8988T (cell line): ENCODE measurements at places on chromosomes 5 and 9.

DNA sequence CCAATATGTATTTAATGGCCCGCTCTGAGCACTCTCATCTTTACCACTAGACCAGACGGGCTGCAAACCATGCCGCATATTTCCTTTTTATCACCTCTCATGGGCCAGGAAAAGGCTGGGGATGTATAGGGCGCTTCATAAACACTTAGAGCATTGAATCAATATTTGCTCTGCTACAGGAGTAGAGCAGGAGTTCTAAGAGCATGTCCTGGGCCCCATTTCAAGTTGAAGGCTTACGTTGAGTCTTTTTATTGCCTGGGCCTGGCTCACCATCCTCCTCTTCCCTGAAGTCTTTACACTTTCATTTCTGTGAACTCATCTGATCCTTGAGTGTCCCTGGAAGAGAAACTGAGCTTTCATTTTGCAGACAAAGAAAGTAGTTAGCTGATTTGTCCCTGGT is 112.4 kb downstream of the FSTL4 start:
- DNase-seq: no peak

DNA sequence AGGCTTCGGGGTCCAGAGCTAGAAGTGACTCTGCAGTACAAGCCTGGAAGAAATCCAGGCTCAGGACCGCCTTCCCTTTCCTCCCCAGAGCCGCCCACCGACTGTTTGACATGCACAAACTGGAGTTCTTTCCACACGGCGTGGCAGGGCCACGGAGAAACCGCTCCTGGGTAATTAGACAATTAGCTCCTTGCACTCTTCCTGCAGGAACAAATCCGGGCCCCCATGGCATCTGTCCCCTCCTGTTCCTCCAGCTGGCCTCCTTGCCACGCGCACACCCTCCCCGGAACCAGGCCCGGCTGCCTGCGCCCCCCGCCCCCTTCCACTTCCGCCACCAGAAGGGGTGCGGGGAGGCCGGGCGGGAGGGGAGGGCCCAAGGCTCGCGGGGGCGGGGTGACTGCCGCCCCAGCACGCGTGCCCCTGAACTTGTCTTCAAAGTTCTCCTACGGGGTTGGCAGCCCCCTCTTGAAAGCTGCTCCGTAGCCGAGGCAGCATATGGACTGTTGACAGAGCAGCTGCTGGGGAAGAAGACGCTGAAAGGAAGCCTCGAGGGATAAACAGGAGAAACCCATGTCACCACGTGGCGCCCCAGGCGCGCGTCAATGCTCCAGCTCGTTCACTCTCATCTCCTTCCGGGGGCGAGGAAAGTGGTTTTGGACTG is 74.3 kb downstream of the SEC61B start:
- DNase-seq: no peak

- no peak for DNase-seq
Observed at GRCh38 chr9:34999576-34999975, 10.0 kb downstream of the DNAJB5 start.

GRCh38 chr9:76926324-76926741 is 20.4 kb upstream of the PRUNE2 start:
- DNase-seq: no peak

DNA sequence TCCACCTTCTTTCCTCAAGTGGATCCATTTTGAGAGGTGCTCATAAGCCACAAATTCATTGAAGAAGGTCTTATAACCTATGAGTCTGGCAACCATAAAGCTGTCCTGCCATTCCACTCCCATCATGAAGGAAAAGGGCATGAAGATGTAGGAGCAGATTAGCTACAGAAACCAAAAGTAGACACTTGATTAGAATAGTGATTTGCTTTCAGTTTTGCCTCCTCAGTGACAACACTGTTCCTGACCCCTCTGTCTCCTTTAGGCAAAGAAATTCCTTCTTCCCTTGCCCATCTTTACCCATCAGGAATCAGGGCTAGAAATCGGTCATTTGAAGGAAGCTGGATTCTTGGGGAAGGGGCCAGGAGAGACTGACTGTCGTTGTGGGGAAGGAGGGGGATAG is 55.2 kb downstream of the SLC28A3 start:
- DNase-seq: no peak

GRCh38 chr5:142922223-142922952 is 152.2 kb downstream of the ARHGAP26 start:
- DNase-seq: no peak

DNA sequence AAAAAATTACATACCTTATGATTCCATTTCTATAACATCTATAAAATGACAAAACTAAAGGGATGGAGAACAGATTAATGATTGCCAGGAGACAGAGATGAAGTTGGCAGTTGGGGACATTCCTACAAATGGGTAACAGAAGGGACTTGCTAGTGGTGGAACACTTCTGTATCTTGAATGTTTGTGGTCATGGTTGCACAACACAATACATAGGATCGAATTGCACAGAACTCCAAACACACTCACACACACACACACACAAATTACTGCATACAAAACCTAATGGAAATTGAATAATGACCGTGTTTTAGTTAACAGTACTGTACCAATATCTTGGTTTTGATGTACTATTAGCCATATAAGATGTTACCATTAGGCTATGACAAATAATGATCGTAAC is 330.7 kb upstream of the POU5F2 start:
- DNase-seq: no peak

DNA sequence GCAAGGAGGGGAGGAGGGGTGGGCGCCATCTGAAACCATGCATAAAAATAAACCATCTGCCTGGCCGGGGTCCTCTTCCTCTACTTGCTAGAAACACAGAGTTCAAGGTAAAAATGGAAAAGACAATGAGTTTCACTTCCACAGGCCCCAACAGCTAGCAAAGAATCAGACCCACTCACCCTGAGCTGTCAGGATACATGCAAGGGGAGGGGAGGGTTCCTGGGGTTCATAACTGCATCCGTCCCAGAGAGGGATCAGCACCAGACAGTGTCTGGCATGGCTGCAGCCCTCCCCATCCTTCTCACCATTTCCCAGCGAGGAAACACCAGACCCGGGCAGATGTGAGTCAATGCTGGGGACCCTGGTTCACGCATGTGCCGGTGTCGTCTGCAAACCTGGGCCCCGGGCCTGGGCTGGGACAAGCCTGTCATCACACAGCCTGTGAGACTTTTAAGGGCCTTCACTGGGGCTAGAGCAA is 55.4 kb downstream of the SEMA4D start:
- DNase-seq: no peak
